Body of pancreas (tissue), 4 donors: ENCODE measurements at places on chromosomes 3 and 15. TPM values are rescaled to one million over a fixed set of nuclear protein-coding genes. Genes with fewer than 3 reads are reported as not detected.
A peak's percentile ranks its signal among the peaks of the same experiment; 100 is the strongest.

The RARRES1 gene
- total RNA-seq = 3.0 TPM

DNA sequence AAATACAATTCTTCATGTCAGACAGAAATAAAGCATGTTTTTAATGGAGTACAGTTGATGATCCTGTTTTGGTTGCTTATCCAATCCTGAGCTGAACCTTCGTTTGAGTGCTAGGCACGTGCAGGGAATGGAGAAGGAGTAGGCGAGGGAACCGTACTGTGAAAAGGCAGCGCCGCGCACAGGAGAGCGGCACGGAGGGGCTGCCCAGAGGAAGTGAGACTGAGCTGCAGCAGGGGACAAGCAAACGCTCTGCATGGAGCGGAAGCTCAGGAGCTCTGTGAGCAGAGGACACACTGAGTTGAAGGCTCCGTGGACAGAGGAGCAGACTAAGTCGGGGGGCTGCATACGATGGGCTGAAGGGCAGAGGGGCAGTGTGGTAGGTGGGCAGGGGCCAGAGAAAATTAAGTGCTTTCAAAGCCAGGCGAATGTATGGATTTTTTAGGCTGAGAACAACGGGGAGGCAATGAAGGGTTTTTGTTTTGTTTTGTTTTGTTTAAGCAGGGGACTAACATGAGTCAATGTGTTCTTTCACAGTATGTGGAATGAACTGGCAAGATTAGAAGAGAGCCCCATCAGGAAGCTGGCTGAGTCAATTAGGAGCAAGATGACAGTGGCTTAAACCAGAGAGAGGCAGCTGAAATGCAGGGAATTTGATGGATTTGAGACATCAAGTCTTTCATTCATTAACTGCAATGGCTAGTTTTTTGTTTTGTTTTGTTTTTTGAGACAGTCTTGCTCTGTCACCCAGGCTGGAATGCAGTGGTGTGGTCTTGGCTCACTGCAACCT is 23.8 kb upstream of the TM2D3 start:
- H3K4me1 ChIP-seq = no peaks in the 10 kb centered on the region
- no peak overlapping the region for H3K4me3 ChIP-seq
- no peaks in the 10 kb centered on the region for H3K36me3 ChIP-seq
- no peak overlapping the region for H3K27ac ChIP-seq
- DNase-seq = no peak
- no peaks in the 10 kb centered on the region for H3K27me3 ChIP-seq

The SLC28A2 gene
- total RNA-seq = 2.3 TPM

The ZIC4 gene
- not detected for total RNA-seq

The AGTR1 gene
- total RNA-seq = 11.2 TPM

The SLC35G2 gene
- 7.3 TPM for total RNA-seq

GRCh38 chr15:95440712-95441111 is 889.8 kb upstream of the NR2F2 start:
- DNase-seq = peak; percentile 12
- no peak overlapping the region for H3K27ac ChIP-seq
- H3K36me3 ChIP-seq = no peaks in the 10 kb centered on the region

DNA sequence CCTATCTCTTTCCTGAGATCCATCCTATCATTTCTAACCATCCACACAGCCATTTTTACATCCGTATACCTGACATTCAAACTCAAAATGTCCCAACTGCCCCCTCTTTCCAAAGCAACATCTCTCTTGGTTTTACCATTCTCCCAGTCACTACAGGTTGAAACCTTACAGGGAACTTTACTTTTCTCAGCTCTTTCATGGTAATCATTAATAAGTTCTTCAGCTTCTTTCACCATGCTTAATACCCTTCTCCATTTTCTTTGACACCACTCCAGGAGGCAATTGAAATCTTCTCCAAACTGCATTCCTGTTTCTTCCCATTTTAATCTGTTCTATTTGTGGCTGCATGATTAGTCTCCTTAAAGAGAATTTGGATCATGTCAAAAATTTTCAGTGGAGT is 352.5 kb downstream of the GAP43 start:
- H3K27ac ChIP-seq = no peak overlapping the region
- H3K4me1 ChIP-seq = no peaks in the 10 kb centered on the region
- H3K4me3 ChIP-seq = no peak overlapping the region

DNA sequence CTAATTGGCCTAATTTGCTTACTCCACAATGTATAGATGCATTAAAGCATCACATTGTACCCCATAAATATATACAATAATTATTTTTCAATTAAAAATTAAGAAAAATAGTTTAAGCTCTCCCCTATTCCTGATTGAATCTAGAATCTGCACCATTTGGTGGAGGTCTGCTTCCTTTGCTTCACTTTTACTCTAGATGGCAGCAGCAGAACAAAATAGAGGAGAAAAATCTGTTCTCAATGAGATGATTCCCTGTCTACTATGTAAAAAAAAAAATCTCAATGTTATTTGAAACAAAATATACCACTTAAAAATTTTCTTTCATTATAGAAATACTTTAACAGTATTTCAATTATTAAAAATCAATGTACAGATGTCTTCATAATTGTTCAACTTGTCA is 109.6 kb upstream of the FXR1 start:
- H3K4me1 ChIP-seq = no peaks in the 10 kb centered on the region
- H3K27ac ChIP-seq = no peak overlapping the region
- no peaks in the 10 kb centered on the region for H3K27me3 ChIP-seq
- no peak overlapping the region for H3K4me3 ChIP-seq
- DNase-seq = no peak
- H3K36me3 ChIP-seq = no peaks in the 10 kb centered on the region

The KNG1 gene
- total RNA-seq = not detected

DNA sequence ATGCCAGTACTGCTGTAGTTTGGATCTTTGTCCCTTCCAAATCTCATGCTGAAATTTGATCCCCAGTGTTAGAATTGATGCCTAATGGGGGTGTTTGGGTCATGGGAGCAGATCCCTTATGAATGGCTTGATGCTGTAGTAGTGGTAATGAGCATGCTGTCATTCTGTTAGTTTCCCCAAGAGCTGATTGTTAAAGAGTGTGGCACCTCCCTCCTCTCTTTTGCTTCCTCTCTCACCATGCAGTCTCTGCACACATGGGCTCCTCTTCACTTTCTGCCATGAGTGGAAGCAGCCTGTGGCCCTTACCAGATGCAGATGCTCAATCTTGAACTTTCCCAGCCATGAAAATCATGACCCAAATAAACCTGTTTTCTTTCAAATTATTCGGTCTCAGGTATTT is 141.3 kb upstream of the DPPA4 start:
- no peak for DNase-seq
- no peak overlapping the region for H3K27ac ChIP-seq
- H3K4me1 ChIP-seq = no peaks in the 10 kb centered on the region
- no peak overlapping the region for H3K4me3 ChIP-seq

GRCh38 chr3:126472277-126473006 is 3.2 kb downstream of the ZXDC start:
- no peaks in the 10 kb centered on the region for H3K27me3 ChIP-seq
- H3K36me3 ChIP-seq = peaks cover 10% of the 10 kb centered on the region
- H3K4me3 ChIP-seq = no peak overlapping the region
- peak; percentile 71 for DNase-seq
- peaks cover 46% of the 10 kb centered on the region for H3K4me1 ChIP-seq

DNA sequence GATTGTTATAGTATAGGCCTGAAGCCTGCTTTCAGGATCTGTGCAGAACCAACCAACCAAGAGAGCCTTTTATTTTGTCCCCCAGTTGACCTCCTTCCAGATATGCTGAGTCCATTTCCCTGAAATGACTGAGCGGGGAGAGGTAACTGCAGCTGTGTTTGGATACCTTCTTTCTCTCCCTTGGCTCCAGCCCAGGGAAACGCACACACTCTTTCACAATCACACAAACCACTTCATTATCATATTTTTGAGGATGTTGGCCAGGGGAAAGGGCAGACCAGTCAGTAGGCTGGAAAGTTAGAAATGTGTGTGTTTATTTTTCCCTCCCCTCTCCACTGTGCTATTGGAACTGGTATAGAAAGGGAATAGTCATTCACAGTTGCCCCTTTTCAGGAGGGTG is 417.7 kb upstream of the TBL1XR1 start:
- no peaks in the 10 kb centered on the region for H3K27me3 ChIP-seq
- no peak overlapping the region for H3K4me3 ChIP-seq
- no peaks in the 10 kb centered on the region for H3K36me3 ChIP-seq
- peaks cover 63% of the 10 kb centered on the region for H3K4me1 ChIP-seq
- peak; percentile 89 for DNase-seq
- no peak overlapping the region for H3K27ac ChIP-seq

DNA sequence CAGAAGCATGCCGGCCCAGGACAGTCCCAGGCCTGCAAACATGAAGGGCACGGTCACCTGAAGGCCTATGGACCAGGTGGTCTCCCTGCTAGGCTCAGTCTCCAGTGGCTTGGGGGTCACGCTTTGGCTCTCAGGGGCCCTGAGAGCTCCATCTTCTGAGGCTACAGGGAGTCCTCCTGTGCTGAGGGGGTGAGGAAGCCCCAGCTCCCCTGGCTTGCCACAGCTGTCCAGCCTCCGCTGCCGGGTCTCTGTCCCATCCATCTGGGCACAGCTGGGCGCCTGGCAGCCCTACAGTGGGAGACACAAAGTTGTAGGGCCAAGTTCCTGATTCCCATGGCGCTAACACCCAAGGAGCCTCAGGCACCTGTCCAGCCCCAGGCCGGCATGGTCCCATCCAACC is 16.0 kb downstream of the SLC41A3 start:
- no peak overlapping the region for H3K27ac ChIP-seq
- H3K36me3 ChIP-seq = peaks cover 4% of the 10 kb centered on the region
- H3K4me1 ChIP-seq = no peaks in the 10 kb centered on the region
- H3K27me3 ChIP-seq = no peaks in the 10 kb centered on the region
- no peak overlapping the region for H3K4me3 ChIP-seq
- DNase-seq = no peak

The GPR149 gene
- not detected for total RNA-seq

The ANKDD1A gene
- total RNA-seq = 3.9 TPM

DNA sequence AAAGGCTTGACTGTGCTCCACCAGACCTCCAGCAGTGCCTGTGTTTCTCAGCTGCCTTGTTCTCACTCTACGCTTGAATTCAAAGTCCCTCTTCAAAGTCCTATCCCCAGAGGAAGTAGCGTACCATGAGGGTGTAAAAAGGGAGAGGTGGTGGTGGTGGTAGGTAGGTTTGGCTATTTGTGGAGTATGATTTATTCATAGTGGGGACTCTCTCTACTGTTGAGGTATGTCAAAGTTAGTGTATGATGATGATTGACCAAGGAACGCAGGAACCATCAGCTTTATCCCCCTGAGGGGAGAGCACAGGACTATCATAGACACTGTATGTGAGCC is 137.9 kb downstream of the GHSR start:
- no peaks in the 10 kb centered on the region for H3K36me3 ChIP-seq
- H3K27me3 ChIP-seq = no peaks in the 10 kb centered on the region
- no peak for DNase-seq
- no peak overlapping the region for H3K4me3 ChIP-seq
- no peak overlapping the region for H3K27ac ChIP-seq

The CEP19 gene
- 0.78 TPM for total RNA-seq

The ZNF80 gene
- total RNA-seq = not detected

DNA sequence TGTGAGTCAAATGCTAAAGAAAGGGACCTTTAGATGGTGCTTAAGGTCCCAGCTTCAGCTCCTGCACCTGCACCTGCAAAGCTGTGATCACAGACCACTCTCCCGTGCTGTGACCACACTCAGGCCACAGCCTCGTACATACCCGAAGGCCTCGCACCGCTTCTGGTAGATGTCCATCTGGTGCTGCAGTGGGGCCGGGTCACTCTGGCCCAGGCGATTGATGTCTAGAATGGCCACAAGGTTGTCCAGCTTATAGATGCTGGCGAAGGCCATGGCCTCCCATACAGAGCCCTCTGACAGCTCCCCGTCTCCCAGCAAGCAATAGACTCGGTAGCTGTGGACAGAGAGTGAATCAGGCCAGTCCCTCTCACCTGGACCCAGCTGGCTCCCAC is 21.0 kb downstream of the TKT start:
- no peak overlapping the region for H3K4me3 ChIP-seq
- H3K27me3 ChIP-seq = no peaks in the 10 kb centered on the region
- peaks cover 39% of the 10 kb centered on the region for H3K4me1 ChIP-seq
- no peak for DNase-seq

DNA sequence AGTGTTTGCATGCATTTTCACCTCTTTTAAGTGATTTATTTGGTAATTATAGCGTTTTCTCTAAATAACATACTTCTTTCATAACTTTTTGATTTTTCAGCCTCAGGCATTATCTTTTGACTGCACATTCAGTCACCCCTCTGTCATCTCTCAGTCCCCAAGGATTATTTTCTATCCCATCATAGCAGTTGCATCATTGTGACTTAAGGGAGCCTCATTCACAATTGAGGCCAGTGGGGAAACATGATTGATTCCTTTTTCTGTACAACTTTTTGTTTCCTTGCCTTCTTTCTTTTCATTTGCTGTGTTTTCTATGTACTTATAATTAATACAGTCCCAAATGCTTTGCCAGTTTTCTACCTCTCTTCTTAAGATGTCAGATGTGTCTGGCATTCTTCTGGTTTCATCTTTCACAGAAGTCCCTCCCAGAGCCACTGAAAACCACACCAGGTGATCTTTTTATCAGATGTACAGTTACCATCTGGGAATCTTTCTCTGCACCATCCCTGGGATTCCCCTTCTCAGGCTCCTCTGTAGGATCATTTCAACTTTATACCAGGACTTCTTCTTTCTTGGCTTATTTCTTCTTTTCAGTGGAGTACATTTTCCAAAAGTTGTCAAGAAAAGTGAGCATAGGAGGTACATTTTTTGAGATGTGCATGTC is 151.4 kb downstream of the RAP2B start:
- H3K27ac ChIP-seq = no peak overlapping the region
- H3K4me3 ChIP-seq = no peak overlapping the region
- no peak for DNase-seq

DNA sequence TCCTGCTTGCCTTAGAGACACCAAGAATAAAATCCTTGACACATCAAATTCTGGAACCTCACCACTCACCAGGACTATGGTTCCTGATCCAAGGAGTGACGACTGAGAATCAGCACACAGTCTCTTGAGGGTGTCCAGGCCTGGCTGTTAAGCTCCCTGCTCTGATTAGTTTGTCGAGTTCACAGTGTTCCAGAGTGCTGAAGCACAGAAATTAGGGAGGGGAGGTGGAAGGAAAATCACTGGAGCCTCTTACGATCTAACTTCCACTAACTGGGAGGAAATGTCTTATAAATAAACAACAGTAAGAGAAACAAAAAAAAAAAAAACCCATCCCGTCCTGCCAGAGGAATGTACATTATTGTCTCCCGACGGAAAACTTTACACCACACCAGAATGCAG is 330.2 kb downstream of the TIGIT start:
- H3K4me1 ChIP-seq = peaks cover 20% of the 10 kb centered on the region
- no peaks in the 10 kb centered on the region for H3K36me3 ChIP-seq
- no peaks in the 10 kb centered on the region for H3K27me3 ChIP-seq
- no peak overlapping the region for H3K4me3 ChIP-seq
- peak overlapping the region; percentile 82 for H3K27ac ChIP-seq
- no peak for DNase-seq
